ENCODE measurements at places on chromosomes 4 and X.
A peak's percentile ranks its signal among the peaks of the same experiment; 100 is the strongest.

- no peak for DNase-seq
Measured at GRCh38 chrX:31036895-31037294, 34.9 kb downstream of the FTHL17 start.

DNA sequence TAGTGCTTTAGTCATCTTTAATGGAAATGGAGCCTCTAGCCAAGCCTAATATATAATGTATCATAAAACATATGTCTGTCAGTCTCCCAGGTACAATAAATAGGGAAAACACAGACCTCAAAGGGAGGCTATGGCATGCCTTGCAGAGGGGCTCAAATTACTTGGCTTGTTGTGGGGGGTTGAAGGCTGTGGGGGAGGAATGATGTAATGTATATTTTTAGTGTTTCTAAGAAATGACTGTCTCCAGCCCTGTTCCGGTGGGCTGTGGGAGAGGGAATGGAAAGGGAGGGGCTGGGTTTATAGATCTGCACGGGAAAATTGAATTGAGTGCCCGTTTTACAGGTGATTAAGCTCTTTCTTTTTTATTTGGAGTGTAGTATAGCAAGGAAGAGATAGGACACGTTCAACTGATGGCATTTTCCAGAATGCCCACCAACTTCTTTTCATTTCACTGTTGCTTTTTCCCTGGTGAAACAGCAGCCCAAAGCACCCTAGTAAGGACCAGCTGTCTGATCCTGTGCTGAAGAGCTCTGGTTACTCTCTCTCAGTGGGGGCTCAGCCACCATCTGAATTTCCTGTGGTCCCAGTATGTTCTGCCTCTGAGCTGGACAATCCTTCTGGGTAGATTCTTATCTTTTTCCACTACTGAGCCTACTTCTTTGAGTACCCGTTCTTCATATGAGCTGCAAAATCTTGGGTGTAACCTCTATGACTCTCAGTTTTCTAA lies 220.7 kb upstream of the CASK start:
- DNase-seq: no peak

GRCh38 chr4:24595659-24596058 lies 11.3 kb upstream of the DHX15 start:
- no peak for DNase-seq

DNA sequence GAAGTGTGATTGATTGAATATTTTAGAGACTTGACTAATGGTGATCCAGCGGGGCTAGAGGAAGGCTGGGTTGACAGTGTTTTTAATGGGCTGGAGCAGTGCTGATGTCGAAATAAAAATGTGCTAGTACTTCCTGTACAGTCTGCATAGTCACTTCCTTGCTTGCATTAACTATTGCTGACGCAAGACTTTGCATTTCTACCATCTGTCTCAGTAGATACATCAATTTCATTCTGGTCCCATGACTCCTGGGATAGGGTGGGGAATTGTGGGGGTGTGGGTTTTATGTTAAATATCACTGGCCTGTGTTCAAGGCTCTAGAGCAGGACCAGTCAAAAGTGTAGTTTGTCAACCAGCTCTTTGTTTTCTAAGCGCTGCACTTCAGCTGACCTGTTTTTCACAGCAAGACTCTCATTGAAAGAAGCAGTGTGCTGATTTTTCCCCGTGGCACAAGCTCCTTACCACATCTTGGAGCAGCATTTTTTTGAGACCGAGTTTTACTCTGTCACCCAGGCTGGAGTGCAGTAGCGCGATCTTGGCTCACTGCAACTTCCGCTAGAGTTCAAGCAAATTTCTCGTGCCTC lies 35.2 kb upstream of the PHEX start:
- peak; percentile 27 for DNase-seq

DNA sequence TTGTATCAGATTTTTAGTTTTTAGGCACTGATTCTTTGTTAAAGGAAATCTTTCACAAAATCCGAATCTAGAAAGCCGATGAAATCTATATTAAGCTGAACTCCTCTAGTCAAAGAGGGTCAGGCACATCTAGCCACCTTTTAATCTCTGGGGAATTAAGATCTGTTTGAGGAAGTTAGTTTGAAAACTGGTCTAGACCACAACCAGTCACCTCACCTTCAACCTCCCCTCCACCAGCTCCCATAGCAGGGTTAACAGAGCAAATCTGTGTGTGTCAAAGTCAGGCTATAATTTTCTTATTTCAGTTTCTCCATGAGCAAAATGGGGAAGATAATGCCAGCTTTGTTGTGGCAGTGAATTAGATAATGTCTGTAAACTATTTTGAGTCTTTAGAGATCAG lies 110.0 kb upstream of the IGFBP7 start:
- DNase-seq: no peak

- no peak for DNase-seq
Measured at GRCh38 chr4:119940557-119940956, 126.1 kb downstream of the MAD2L1 start.

DNA sequence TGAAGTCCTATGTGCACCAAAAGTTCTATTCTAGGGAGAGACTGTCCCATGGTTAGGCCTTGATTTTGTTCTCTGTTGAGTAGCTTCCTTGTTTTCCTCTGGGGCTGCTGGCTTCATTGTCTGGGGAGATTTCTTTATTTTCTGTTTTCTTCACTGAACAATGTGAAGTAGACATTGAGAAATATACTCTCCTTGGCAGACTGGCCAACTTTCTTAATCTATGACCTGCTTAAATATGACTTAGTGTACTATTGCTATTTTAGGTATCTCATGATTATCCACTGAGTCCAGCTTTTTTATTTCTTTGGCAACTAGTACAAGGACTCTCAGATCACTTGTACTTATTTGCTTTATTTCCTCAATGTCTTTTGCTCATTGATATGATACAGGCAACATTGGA lies 1594.6 kb downstream of the ARAP2 start:
- DNase-seq: no peak

GRCh38 chr4:82770607-82771006 lies 28.0 kb downstream of the SCD5 start:
- no peak for DNase-seq

GRCh38 chrX:107805179-107805578 lies 20.5 kb upstream of the MID2 start:
- DNase-seq: no peak

- DNase-seq: no peak
Measured at GRCh38 chrX:10032147-10032546, 65.0 kb downstream of the CLDN34 start.

DNA sequence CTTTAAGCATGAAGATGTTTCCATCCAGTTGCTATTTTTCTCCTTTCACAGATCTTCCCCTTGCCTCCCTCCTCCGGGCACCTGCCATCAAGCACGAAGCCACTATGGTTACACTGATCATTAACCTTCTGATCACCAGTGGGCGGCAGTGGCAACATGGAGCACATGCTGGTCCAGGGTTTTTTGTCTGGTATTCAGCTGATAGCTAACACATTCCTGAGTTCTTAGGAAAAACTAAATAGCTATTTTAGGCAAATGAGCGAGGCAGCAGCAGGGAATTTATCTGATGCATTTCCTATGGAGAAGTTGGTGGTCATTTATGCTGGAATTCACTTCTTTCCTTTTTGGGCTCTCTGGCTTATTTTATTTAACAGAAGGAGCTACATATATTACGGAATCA lies 22.9 kb downstream of the SHISA3 start:
- no peak for DNase-seq

GRCh38 chr4:155426953-155427352 lies 50.2 kb upstream of the MAP9 start:
- DNase-seq: no peak

DNA sequence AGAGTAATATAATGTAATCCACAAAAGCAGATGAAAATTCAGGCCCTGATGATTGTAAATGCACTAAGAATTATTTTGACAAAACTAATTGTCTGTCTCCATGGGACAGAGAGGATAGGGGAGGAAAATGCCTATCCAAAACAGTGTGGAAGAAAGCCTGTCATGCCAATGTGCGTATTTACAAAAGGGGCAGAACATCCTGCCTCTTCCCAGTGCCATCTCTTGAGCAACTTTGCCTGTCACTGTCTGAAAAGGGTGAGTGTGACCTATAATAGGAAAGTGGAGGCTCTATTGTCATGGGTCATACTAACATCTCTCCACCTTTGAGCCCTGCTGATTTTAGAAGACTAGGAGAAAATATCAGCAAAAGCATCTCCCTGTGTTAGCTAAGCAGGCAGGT lies 264.1 kb downstream of the UNC5C start:
- no peak for DNase-seq

DNA sequence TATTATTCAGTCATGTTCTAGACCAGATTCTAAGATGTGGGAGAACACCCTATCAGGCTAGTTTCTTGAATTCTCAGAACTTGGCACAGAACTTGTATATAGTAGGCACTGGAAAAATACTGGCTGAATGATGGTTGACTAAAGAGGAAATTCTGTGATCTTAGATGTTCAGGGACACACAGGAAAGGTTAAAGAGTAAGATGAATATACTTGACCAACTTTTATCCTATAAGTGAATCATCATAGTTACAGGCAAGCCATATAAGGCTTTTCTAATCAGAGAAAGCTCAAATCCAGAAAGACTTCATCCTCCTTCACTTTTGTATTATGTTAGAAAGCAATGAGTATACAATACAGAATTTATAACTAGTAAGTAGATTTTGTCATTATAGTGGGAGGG lies 53.8 kb downstream of the SEPTIN11 start:
- no peak for DNase-seq

- no peak for DNase-seq
Measured at GRCh38 chrX:132876523-132877338, 81.7 kb downstream of the HS6ST2 start.

GRCh38 chr4:6109842-6110560 lies 90.3 kb downstream of the JAKMIP1 start:
- no peak for DNase-seq

GRCh38 chrX:38166478-38167083 lies 54.1 kb downstream of the SRPX start:
- no peak for DNase-seq

- no peak for DNase-seq
Measured at GRCh38 chr4:139607502-139608060, 51.6 kb upstream of the SETD7 start.

GRCh38 chr4:106868381-106869035 lies 167.6 kb downstream of the DKK2 start:
- no peak for DNase-seq

All from bone marrow (tissue), 2 donors.